ENCODE measurements at places on chromosomes 7 and 10. TPM values are rescaled to one million over a fixed set of nuclear protein-coding genes. Genes with fewer than 3 reads are reported as not detected.

DNA sequence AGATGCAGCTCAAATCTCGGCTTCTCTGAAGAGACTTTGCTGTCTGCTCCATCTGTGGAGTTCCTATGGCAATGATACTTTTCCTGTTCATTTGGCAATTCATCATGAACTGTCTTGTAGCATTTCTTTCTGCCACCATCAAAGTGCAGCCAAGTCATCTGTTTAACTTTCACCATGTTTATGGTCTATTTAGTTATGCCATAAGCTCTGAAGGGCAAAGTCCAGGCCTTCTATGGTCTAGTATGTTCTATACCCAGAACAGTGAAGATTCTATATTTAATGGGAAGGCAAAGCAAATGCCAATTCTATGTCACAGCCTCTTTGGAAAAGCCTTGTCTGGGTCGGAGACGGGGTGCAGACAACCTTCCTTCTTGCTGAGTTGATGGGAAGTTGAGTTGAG lies 472.6 kb downstream of the PLXNA4 start:
- no peaks in the 10 kb centered on the region for H3K27me3 ChIP-seq
- H3K4me1 ChIP-seq = no peaks in the 10 kb centered on the region

DNA sequence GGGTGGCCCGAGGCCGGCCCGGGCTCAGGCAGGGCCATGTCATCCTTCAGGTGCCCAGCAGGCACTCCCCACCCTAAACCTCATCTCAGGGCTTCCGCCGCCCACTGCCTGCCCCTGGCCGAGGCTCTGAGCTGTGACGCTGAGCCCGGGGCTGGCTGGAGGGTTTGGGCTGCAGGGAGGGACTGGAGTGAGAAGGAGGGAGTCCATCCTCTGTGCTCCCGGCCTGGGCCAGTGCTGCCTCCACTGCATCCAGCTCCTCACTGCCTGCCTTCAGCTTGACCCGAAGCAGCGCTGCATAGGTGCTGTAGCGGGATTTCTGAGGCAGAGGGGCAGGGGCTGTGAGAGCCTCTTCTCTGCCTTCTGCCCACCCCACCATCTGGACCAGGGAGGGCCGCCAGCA lies 7.6 kb downstream of the NFKB2 start:
- H3K4me3 ChIP-seq = no peak overlapping the region
- peaks cover 19% of the 10 kb centered on the region for H3K4me1 ChIP-seq
- no peak overlapping the region for H3K27ac ChIP-seq

GRCh38 chr10:129709627-129710509 lies 242.8 kb downstream of the MGMT start:
- H3K27ac ChIP-seq = no peak overlapping the region
- no peaks in the 10 kb centered on the region for H3K27me3 ChIP-seq
- no peak for DNase-seq
- no peaks in the 10 kb centered on the region for H3K36me3 ChIP-seq

DNA sequence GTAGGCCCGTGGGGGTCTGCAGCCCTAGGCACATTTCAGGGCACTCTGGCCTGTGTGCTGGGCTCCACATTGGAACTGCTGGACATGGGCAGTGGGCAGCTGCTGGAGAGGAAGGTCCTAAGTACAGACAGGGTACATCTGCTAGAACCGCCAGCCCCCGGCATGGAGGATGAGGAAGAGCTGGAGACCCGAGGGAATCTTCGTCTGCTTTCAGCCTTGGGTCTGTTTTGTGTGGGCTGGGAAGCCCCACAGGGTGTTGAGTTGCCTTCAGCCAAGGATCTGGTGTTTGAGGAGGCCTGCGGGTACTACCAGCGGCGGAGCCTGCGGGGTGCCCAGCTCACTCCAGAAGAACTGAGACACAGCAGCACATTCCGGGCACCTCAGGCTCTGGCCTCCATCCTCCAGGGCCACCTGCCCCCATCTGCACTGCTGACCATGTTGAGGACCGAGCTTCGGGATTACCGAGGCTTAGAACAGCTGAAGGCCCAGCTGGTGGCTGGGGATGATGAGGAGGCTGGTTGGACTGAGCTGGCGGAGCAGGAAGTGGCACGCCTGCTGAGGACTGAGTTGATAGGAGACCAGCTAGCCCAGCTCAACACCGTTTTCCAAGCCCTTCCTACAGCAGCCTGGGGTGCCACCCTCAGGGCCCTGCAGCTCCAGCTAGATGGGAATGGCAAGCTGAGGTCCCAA lies 1.4 kb downstream of the HPS6 start:
- no peak for DNase-seq
- H3K27me3 ChIP-seq = no peaks in the 10 kb centered on the region
- H3K4me1 ChIP-seq = peaks cover 31% of the 10 kb centered on the region
- peak overlapping the region; percentile 77 for H3K4me3 ChIP-seq

- H3K27ac ChIP-seq = no peak overlapping the region
- no peaks in the 10 kb centered on the region for H3K36me3 ChIP-seq
- DNase-seq = no peak
- peaks cover 19% of the 10 kb centered on the region for H3K4me1 ChIP-seq
- no peaks in the 10 kb centered on the region for H3K27me3 ChIP-seq
These were observed 97.1 kb downstream of the TCF7L2 start for GRCh38 chr10:113047151-113047550.

DNA sequence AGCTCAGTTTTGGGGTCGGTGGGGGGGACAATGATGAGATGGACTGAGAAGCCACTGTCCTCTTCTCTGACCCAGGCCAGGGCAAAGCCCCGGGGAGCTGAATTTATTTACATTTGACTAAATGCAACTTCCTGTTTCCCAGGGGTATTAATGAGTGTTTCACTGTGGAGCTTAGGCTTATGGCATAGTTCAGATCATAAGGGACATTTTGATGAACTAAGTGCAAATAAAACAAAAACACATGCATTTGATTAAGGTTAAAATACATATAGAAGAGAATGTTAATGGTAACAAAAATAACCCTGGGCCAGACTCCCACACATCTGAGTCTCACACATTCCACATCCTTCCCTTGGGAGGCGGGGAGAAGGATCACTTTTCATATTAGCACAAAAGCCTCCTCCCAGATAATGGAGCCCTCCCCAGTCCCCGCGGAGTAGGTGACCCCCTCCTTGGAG lies 320.6 kb downstream of the FRMD4A start:
- DNase-seq = no peak
- peaks cover 32% of the 10 kb centered on the region for H3K4me1 ChIP-seq
- no peak overlapping the region for H3K27ac ChIP-seq
- no peaks in the 10 kb centered on the region for H3K27me3 ChIP-seq
- H3K4me3 ChIP-seq = peak overlapping the region; percentile 43

- H3K27me3 ChIP-seq = no peaks in the 10 kb centered on the region
- no peaks in the 10 kb centered on the region for H3K36me3 ChIP-seq
- H3K27ac ChIP-seq = no peak overlapping the region
These were observed 1.8 kb downstream of the TFEC start for GRCh38 chr7:116028787-116029186.

- H3K27ac ChIP-seq = peak overlapping the region; percentile 94
- H3K36me3 ChIP-seq = no peaks in the 10 kb centered on the region
- no peak for DNase-seq
These were observed 1.1 kb upstream of the ING3 start for GRCh38 chr7:120949393-120949911.

GRCh38 chr10:80471715-80472233 lies 17.7 kb downstream of the TSPAN14 start:
- peaks cover 88% of the 10 kb centered on the region for H3K4me1 ChIP-seq
- H3K27me3 ChIP-seq = no peaks in the 10 kb centered on the region
- DNase-seq = no peak
- peak overlapping the region; percentile 16 for H3K4me3 ChIP-seq
- H3K36me3 ChIP-seq = peaks cover 21% of the 10 kb centered on the region

GRCh38 chr7:143284591-143285469 lies at the start of gene TMEM139:
Gene TMEM139, plus strand, starts transcription at chr7:143284958. Its CDS starts 1,000 bp downstream, at chr7:143285958.
- H3K4me1 ChIP-seq = peaks cover 27% of the 10 kb centered on the region
- H3K27me3 ChIP-seq = no peaks in the 10 kb centered on the region
- no peak within 1 kb of the TSS for H3K4me3 ChIP-seq
- no peak within 1 kb of the TSS for H3K27ac ChIP-seq
- H3K36me3 ChIP-seq = no peaks in the 10 kb centered on the region

GRCh38 chr7:149494738-149495368 lies 2.8 kb downstream of the ZNF746 start:
- peaks cover 25% of the 10 kb centered on the region for H3K4me1 ChIP-seq
- DNase-seq = no peak
- peaks cover 26% of the 10 kb centered on the region for H3K36me3 ChIP-seq

DNA sequence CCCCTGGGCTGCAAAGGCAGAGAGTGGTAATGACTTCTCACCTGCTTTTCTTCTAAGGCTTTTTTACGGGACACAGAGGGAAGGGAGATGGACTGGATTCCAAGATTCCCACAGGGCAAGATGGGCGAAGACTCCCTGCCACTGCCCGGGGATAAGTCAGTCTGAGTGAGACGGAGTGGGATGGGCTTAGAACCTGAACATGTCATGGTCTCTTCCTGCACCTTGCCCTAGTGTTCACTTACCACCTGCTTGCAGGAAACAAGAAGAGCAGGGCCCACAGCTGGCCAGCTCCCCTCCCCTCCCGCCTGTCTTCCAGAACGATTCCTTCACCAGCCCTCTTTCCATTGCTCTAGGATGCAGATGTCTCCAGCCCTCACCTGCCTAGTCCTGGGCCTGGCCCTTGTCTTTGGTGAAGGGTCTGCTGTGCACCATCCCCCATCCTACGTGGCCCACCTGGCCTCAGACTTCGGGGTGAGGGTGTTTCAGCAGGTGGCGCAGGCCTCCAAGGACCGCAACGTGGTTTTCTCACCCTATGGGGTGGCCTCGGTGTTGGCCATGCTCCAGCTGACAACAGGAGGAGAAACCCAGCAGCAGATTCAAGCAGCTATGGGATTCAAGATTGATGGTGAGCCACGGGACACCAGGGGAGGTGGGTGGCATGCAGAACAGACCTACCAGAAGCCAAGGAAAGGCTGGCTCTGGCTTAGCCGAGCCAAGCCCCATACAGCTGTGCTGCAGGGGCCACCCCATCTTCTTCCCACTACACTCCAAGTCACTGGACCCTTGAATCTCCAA lies 1.3 kb downstream of the SERPINE1 start:
- no peaks in the 10 kb centered on the region for H3K36me3 ChIP-seq
- no peak for DNase-seq
- peaks cover 21% of the 10 kb centered on the region for H3K4me1 ChIP-seq
- H3K27me3 ChIP-seq = peaks cover 9% of the 10 kb centered on the region

GRCh38 chr7:156217803-156218202 lies 405.5 kb upstream of the SHH start:
- no peak for DNase-seq
- H3K27me3 ChIP-seq = no peaks in the 10 kb centered on the region
- no peak overlapping the region for H3K4me3 ChIP-seq
- H3K27ac ChIP-seq = no peak overlapping the region
- no peaks in the 10 kb centered on the region for H3K36me3 ChIP-seq

- no peaks in the 10 kb centered on the region for H3K4me1 ChIP-seq
- no peak for DNase-seq
- H3K36me3 ChIP-seq = no peaks in the 10 kb centered on the region
- H3K27me3 ChIP-seq = no peaks in the 10 kb centered on the region
These were observed 18.0 kb downstream of the MACC1 start for GRCh38 chr7:20199015-20199737.

DNA sequence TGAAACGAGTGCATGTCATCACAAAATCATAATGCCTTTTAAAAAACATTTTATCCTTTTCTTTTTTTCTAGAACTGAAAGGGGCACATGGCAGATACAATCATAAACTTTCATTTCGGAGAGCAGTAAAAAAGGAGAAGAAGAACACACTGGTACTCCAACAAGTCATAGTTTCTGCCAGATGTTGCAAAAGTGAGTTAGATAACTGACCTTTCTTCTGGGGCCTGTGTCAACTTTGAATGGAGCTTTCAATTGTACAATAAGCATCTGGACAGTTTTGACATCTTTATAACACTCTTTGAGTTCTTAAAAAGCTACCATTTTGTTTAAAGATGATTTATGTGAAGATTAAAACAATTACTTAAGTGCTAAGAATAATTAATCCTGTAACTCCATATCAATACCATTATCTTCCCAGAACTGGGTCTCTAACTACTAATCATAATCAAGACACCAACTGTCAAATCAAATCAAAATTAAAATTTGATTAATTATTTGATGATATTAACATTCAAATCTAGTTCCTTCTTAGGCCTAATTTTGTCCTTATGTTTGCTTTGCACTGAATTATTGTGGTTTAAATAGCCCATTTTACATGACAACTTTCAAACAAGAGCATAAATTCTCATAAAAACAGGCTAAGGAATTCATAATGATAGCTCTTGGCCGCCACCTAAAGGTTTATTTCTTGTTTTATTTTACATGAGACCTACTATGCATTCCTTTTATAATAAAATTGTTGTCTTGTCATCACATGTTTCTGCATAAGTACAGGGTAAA lies 19.5 kb upstream of the ITGB8 start:
- H3K4me3 ChIP-seq = no peak overlapping the region
- no peak overlapping the region for H3K27ac ChIP-seq
- no peaks in the 10 kb centered on the region for H3K36me3 ChIP-seq

- H3K36me3 ChIP-seq = no peaks in the 10 kb centered on the region
- H3K4me1 ChIP-seq = no peaks in the 10 kb centered on the region
- H3K27me3 ChIP-seq = no peaks in the 10 kb centered on the region
- DNase-seq = no peak
These were observed 138.9 kb upstream of the BMPER start for GRCh38 chr7:33766405-33766804.

DNA sequence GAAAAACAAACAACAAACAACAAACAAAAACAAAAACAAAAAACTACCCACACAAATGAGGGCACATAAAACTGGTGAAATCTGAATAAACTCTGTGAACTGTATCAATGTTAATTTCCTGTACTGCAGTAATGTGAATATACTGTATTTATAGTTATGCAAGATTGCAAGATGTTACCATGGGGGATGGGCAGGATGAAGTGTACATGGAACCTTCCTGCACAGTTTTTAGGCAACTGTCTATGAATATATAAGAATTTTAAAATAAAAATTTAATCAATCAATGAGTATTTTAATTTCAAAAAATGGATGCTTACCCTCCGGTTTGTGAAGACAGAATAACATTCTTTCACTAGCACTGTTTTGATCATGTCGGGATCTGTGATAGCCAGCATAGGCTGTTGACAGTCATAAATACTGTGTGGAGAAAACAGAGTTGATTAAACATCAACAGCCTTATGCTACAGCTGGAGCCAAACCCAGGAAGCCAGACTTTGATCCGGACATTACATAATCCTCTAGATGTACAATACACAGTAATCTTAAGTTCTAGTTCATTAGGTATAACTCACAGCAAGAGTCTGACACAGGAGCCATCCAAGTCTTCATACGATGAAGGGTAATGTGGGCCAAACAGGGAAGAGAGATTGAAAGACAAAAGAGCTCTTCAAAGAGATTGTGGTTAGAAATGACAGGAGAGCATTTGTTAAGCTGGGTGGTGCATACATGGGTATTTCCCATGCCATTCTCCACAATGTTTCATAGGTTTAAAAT lies 14.8 kb downstream of the CYP3A7 start:
- H3K27me3 ChIP-seq = no peaks in the 10 kb centered on the region
- H3K36me3 ChIP-seq = no peaks in the 10 kb centered on the region
- H3K4me1 ChIP-seq = no peaks in the 10 kb centered on the region
- H3K4me3 ChIP-seq = no peak overlapping the region
- no peak overlapping the region for H3K27ac ChIP-seq
- DNase-seq = no peak

Gene SMKR1
- 13.9 TPM for total RNA-seq

Gene PRLHR
- total RNA-seq = not detected

Gene GIMAP1
- 10.0 TPM for total RNA-seq
